ENCODE measurements at places on chromosomes 4 and X. TPM values are rescaled to one million over a fixed set of nuclear protein-coding genes. Genes with fewer than 3 reads are reported as not detected.

The PAGE3 gene
- total RNA-seq: not detected

The AFF2 gene
- 1.5 TPM for total RNA-seq

The GABRQ gene
- total RNA-seq: not detected

The XAGE1B gene
- not detected for total RNA-seq

DNA sequence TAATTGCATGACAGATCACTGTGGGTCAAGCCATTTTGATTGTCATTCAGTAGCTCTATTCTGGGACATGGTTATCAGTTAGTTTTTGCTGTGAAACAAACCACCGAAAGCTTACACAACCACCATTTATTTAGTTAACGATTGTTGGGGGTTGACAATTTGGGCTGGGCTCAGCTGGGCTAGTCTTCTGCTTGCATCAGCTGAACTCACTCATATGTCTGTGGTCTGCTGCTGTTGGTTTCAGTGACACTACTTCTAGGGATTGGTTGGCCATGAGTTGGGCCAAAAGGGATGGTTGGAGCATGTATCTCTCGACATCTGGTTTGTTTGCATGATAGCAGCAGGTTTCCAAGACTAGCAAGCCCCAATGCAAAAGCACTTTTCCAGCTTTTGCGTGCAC lies 5.3 kb upstream of the SMIM10 start:
- no peak for DNase-seq

DNA sequence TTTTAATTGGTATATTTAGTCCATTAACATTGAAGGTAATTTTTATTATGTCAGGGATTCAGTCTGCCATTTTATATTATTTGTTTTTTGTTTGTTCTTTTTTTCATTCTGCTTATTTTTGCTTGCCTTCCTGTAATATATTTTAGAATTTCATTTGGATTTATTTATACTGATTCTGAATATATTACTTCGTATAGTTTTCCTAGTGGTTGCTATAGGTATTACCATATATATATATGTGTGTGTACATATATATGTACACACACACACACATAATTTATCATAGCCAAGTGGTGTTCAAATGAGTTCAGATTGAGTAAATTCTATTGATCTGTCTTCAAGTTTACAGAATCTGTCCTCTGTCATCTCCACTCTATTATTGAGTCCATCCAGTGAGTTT lies 11.2 kb downstream of the CITED1 start:
- DNase-seq: no peak

- DNase-seq: no peak
Measured at GRCh38 chrX:107734646-107735045, 40.9 kb downstream of the TSC22D3 start.

DNA sequence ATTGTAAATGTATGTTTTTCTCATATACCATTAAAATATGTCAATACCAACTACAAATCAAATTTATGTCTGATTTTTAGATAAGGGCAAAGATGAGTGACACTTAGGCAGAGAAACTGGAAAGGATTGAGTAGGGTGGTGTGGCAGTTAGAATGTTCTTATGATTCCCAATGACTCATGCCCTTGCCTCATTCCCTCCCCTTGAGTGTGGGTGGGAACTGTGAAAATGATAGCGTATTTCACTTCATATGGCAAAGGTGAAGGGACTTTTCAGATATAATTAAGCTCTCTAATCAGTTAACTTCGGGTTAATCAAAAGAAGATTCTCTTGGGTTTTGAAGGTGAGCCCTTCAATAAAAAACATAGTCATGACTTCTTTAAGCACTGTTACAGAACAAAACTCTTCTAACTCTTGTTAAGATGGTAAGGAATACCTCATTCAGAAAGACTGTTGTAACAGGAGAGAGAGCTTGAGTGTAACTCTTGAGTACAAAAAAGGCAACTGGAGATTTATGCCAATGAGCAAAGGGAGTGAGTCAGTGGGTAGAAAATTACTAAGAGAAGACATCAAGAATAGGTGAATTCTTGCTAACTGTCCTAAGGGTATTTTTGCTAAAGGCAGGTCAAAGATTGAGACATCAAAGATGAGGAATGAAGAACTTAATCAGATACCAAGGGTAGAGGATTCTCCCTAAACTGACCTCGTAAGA lies 329.5 kb downstream of the KCTD8 start:
- no peak for DNase-seq

GRCh38 chrX:85828771-85829170 lies 218.6 kb downstream of the CHM start:
- no peak for DNase-seq

GRCh38 chr4:80492761-80493160 lies 157.2 kb downstream of the CFAP299 start:
- DNase-seq: no peak

DNA sequence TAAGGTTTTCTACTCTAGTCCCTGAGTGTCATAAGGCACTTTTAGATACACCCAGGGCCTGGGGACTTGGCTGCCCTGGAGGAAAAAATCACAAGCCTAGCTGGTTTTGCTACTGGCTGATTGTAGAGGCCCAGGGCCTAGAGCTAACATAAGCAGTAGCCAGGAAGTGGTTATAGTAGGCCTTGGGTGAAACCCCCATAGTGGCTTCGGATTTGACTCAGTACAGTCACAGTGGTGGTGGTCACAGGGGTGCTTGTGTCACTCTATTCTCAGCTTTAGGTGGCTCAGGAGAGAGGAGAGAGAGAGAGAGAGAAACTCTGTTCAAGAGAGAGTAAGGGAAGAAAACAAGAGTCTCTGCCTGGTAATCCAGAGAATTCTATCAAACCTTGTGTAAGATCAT lies 194.5 kb upstream of the EDA2R start:
- DNase-seq: no peak

GRCh38 chrX:87616371-87616770 lies 98.8 kb downstream of the KLHL4 start:
- no peak for DNase-seq

- no peak for DNase-seq
Measured at GRCh38 chrX:70219938-70220764, 14.3 kb upstream of the AWAT1 start.

DNA sequence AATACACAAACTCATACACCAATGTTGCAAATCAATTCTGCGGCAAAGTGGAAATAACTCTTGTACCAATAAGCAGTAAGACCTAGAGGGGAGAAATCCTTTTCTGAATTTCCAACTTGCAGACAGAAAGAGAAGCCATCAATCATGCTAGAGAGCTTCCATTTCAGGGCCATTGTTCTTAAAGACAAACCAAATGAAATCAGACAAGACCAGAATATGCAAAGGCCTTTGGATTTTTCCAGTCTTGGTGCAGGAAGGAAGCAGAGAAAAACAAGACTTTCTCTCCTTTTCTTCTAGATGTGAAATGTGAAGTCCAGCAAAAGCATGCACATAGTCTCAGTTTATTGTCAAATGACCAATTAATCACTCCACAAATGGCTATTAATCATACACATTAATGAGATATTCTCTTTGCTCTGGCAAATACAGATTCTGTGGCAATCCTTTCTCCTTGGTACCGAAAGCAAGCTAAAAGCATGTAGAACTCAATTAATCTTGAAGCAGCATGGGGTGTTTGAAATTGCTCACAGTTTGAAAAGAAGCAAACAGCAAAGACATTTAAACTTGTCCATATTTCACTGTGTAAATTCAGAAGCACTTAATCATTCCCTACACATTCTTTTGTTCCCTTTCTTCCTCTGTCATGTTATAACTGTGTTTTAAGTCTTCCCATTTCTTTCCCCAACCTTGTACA lies 466.1 kb downstream of the GPAT3 start:
- no peak for DNase-seq

DNA sequence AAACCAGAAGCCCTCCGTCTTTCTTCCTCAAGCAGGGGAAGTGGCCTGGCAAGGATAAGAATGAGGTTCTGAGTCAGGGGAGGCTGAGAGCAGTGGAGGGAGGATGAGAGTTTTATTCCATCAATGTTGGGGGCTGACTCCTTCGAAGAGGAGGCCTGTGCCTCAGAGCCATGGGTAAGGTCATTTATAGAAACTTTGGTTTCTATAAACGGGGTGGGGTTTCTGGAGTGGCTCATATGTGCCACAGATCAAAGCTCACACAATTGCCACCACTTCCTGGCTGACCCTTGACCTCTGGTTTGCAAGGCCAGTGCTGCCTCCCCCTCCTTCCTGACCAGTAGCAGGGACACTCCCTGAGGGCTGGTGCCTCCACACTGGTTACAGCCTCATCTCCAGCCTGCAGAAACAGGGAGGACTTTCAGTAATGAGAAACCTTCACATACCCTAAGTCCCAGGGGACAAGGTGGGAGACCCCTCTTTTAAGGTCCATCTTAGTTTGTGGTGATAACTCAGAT lies 166.0 kb downstream of the PDGFRA start:
- no peak for DNase-seq

DNA sequence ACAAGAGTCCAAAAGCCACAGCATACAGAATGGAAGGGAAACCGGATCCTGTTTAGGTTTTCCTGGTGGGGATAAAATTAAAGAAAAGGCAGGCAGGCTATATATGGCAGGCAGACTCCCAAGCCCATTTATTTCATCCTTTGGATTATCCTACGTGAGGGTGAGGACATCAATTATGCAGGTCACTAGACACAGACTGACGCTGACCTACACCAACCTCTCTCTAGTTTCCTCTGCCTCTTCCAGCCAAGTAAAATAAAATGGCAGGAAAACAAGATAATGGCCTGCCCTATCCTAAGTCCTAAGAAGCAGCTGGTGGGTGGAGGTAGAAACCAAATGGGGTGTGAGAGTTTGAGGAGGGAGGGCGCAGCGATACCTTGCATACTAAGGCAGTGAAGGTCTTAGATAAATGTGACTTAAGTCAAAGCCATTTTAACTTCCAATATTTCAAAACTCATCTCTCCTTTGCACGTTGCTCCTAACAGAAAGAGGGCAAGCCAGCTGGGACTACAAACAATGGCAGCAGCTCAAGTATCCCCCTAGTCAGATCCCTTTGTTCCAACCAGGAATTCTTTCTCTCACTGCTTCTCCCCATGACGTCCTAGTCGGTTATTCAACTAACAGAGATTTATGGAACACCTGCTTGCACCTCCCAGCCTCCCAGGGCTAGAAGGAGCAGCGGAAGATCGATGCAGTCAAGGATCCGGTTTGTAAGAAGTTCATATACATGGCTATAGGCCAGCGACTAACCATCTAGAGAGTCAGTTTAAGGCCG lies 72.8 kb downstream of the IRF2 start:
- DNase-seq: no peak

GRCh38 chr4:170388255-170388654 lies 298.5 kb upstream of the AADAT start:
- DNase-seq: no peak

GRCh38 chr4:129248621-129249020 lies 152.7 kb downstream of the C4orf33 start:
- DNase-seq: no peak

- peak; percentile 76 for DNase-seq
Measured at GRCh38 chrX:131704136-131704695, 160.3 kb downstream of the OR13H1 start.

- no peak for DNase-seq
Measured at GRCh38 chr4:78606035-78606434, 54.5 kb downstream of the ANXA3 start.

Data from natural killer cell treated with Interleukin-12 subunit alpha and Interleukin-12 subunit beta and Interleukin-15 and Interleukin-18, amount 100 ng/mL, for 72 hours (primary cell).